ENCODE measurements at places on chromosomes 2 and 18. TPM values are rescaled to one million over a fixed set of nuclear protein-coding genes. Genes with fewer than 3 reads are reported as not detected.

The LRRC30 gene
- not detected for total RNA-seq

- no peak overlapping the region for H3K4me3 ChIP-seq
- peaks cover 10% of the 10 kb centered on the region for H3K36me3 ChIP-seq
- no peaks in the 10 kb centered on the region for H3K4me1 ChIP-seq
Observed at GRCh38 chr2:235898766-235899165, 269.4 kb downstream of the GBX2 start.

GRCh38 chr2:158967114-158967730, 1.2 kb upstream of the TANC1 start:
- no peaks in the 10 kb centered on the region for H3K27me3 ChIP-seq
- H3K27ac ChIP-seq, result peak overlapping the region; percentile 94
- H3K36me3 ChIP-seq, result no peaks in the 10 kb centered on the region
- H3K4me3 ChIP-seq, result peak overlapping the region; percentile 97

GRCh38 chr2:237570776-237571335, 4.5 kb downstream of the PRLH start:
- no peak overlapping the region for H3K27ac ChIP-seq
- H3K4me3 ChIP-seq, result no peak overlapping the region
- H3K4me1 ChIP-seq, result peaks cover 22% of the 10 kb centered on the region
- DNase-seq, result no peak

DNA sequence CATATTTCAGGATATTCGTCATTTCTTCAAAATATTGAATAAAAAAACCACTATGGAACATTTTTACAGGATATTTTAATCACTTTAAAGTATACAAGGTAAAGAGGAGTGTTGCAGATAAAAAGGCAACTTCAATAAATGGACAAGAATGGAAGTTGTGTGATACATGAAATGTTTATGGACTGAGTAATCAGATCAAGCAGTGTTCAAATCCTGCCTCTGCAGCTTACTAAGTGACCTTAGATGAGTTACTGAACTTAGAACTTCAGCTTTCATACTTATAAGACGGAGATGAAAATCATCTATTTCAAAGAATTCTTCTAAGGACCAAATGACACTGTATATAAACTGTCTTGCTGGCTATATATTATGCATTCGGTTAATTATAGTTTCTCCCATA, 87.2 kb downstream of the LNPK start:
- H3K27me3 ChIP-seq, result peaks cover 6% of the 10 kb centered on the region
- H3K36me3 ChIP-seq, result no peaks in the 10 kb centered on the region
- H3K4me3 ChIP-seq, result no peak overlapping the region
- H3K4me1 ChIP-seq, result no peaks in the 10 kb centered on the region
- no peak overlapping the region for H3K27ac ChIP-seq

GRCh38 chr2:105396254-105397024, 2.4 kb downstream of the FHL2 start:
- peaks cover 6% of the 10 kb centered on the region for H3K27me3 ChIP-seq
- peaks cover 50% of the 10 kb centered on the region for H3K4me1 ChIP-seq
- H3K36me3 ChIP-seq, result no peaks in the 10 kb centered on the region
- no peak for DNase-seq

Measured in suprapubic skin (tissue), 4 donors.